ENCODE measurements at places on chromosomes 2 and 18.
A peak's percentile ranks its signal among the peaks of the same experiment; 100 is the strongest.

GRCh38 chr2:88006912-88007439 is 9.4 kb downstream of the RNU2-63P start:
- DNase-seq = no peak

DNA sequence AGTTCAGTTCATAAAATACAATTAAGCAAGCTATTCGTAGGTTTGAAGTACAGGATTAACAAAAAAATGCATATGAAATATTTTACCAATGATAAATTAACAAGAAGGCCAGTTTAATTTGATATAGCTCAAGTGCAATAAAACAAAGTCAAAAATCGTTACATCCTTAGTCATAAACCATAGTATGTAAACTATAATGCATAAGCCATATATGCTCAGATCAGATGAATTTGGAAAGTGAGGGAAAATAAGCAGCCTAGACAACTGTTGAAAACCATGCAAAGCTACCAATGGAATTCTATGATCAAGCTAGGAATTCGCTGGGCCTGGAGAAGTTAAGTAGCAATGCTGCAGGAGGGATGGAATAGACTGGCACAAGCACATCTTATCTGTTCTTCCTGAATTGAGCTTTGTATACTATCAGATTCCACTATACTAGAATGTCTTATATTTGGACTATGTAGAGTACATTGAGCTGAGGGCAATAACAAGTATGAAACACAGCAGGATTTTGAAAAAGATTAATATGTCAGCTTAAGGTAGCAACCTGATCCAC is 682.0 kb downstream of the IRS1 start:
- DNase-seq = no peak

GRCh38 chr2:38187541-38188011 is 111.6 kb upstream of the CYP1B1 start:
- DNase-seq = no peak

GRCh38 chr18:24785019-24785418 is 324.6 kb downstream of the HRH4 start:
- DNase-seq = no peak

GRCh38 chr2:43515807-43516497 is 79.9 kb downstream of the THADA start:
- no peak for DNase-seq

- DNase-seq = peak; percentile 70
Observed at GRCh38 chr18:3450012-3450798, at the start of gene TGIF1. TGIF1 (plus strand) TSS chr18:3450172; CDS start chr18:3450490, 318 bp downstream.

GRCh38 chr2:150043172-150043500 is 444.3 kb downstream of the RND3 start:
- DNase-seq = no peak

DNA sequence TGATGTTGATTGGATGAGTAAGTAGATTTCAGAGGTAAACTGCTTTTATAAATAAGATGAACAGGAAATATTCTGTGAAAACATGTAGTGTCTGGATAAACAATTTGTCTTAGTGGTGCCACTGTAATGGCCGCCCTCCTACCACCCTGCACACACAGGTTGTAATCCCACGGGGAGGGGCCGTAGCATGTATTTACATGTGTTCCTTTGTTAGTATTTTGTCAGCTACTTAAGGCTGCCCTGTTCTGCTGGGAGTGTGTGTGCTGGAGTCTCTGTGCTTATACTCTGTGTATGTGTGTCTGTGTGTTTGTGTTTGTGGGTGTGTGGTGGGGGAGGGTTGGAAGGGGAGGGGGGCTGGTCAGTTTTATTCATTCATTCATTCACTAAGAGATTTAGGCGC is 5.1 kb downstream of the TSHZ1 start:
- no peak for DNase-seq

GRCh38 chr2:233135421-233135820 is 75.3 kb downstream of the INPP5D start:
- DNase-seq = no peak

DNA sequence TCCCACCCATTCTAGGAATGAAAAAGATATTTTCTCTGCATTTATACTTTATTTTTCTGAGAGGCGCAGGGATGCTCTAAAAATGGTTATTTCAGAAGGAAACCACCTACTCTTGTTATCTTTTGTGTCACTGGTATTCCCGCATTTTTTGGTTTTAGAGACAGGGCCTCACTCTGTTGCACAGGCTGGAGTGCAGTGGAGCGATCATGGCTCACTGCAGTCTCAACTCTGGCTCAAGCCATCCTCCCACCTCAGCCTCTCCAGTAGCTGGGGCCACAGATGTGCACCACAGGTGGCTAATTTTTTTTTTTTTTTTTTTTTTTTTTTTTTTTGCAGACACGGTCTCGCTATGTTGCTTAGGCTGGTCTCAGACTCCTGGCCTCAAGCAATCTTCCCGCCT is 135.9 kb downstream of the NCK2 start:
- DNase-seq = no peak

GRCh38 chr2:16817305-16818202 is 151.9 kb upstream of the CYRIA start:
- no peak for DNase-seq

- DNase-seq = peak; percentile 57
Observed at GRCh38 chr2:231383416-231384108, 11.9 kb upstream of the B3GNT7 start.

DNA sequence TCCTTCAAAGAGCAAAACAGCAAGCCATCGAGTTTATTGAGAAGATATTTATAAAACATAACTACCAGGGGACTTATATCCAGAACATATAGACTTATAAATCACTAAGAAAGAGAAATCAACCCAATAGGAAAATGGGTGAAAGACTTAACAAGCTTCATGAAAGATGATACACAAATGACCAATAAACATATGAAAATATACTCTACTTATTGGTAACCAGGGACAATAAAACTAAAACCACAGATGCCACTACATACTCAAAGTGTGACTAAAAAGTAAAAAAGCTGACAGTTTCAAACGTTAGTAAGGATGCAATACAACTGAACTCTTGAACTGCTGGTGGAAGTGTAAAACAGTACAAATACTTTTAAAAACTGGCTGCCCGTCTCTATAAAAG is 154.3 kb downstream of the TMEM163 start:
- DNase-seq = no peak

- DNase-seq = no peak
Observed at GRCh38 chr2:75592888-75593287, 32.1 kb upstream of the EVA1A start.

DNA sequence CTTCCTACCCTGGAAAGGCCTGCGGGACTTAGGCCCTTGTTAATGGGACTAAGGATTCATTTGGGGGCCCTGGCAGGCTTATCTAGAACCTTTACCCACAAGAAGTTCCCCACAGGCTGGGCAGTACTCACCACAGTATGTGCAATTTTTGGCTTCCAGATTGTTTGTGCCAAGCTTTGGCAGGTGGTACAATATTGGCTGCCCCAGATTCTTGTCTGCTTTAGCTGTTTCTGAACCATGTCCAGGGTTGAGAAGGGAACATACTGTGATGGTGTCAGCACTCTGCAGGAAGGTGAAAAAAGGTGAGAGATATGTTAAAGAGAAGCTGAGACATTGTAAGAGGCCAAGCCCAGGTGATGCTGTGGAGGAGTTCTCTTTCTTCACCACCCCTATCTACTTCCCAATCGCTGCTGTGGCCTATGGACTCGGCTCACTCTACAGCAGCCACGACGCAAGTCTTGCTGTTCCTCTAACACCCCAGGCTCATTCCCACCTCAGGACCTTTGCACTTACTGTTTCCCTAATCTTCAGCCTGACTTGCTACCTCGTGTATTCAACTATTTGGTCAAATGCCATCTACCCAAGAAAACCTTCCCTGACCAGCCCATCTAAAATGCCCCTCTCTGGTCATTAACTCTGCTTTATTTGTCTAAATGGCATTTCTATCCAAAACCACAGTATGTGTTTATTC is 9.2 kb downstream of the SLC4A5 start:
- no peak for DNase-seq
